ENCODE measurements at places on chromosomes 3 and 15. TPM values are rescaled to one million over a fixed set of nuclear protein-coding genes. Genes with fewer than 3 reads are reported as not detected.

GRCh38 chr15:46955576-46955975, 761.7 kb upstream of the SEMA6D start:
- no peaks in the 10 kb centered on the region for H3K27me3 ChIP-seq
- H3K4me1 ChIP-seq: no peaks in the 10 kb centered on the region
- H3K36me3 ChIP-seq: no peaks in the 10 kb centered on the region
- H3K27ac ChIP-seq: no peak overlapping the region
- DNase-seq: no peak
- H3K4me3 ChIP-seq: no peak overlapping the region

GRCh38 chr3:87320756-87321626, 44.6 kb upstream of the POU1F1 start:
- no peaks in the 10 kb centered on the region for H3K36me3 ChIP-seq
- no peak overlapping the region for H3K27ac ChIP-seq
- H3K4me1 ChIP-seq: no peaks in the 10 kb centered on the region
- DNase-seq: no peak
- H3K4me3 ChIP-seq: no peak overlapping the region

DNA sequence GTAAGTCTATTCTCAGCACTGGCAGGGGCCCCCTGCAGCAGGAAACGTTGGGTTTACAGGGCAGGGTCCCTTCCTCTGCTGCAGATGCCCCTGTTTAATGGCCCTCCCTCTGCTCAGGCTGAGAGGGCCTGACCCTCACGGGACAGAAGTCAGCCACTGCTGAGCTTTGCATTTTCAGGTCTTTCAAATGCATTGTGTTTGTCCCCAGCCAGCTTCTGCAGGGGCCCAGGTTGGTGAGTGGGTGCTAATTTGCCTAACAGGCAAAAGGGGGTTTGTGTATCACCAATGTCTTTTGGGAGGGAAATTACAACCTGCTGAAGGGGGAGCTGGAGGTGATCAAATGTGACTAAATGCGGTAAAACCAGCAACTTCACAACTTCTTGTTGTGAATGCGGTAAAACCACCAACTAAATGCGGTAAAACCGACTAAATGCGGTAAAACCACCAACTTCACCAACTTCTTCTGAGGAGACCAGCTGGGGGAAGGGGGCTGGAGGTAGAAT, 44.8 kb upstream of the UBE2E1 start:
- no peak overlapping the region for H3K4me3 ChIP-seq
- no peaks in the 10 kb centered on the region for H3K36me3 ChIP-seq
- no peak overlapping the region for H3K27ac ChIP-seq
- no peak for DNase-seq

DNA sequence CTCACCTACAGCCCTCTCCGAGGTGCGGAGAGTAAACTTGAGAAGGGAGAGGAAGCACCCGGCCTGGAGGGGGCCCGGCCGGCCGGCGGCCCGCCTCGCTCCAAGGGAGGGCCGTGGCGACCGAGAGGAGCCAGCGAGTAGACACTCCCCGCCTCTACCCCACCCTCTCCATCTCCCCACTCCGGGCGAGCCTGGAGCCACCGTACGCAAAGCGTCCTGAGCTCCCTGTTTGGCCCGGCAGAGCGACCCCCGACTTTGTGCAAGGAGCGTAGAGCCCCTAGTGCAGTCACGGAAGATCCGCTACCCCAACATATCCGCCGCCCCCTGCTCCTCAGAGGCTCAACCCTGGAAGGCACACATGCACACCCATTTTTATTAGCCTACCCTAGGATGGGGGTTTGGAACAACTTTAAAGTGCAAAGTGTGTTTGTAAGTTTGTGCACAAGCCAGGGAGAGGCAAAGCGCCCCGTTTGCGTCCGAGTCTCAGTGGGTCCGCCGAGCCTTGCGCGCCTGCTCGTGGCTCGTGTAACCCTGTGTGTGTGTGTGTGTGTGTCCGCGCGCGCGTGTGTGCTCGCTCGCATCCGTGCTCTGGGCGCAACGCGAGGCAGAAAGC, 508 bp upstream of the SMAD6 start:
- H3K27me3 ChIP-seq: peaks cover 20% of the 10 kb centered on the region
- peak overlapping the region; percentile 73 for H3K4me3 ChIP-seq
- peaks cover 19% of the 10 kb centered on the region for H3K4me1 ChIP-seq
- H3K27ac ChIP-seq: peak overlapping the region; percentile 21

DNA sequence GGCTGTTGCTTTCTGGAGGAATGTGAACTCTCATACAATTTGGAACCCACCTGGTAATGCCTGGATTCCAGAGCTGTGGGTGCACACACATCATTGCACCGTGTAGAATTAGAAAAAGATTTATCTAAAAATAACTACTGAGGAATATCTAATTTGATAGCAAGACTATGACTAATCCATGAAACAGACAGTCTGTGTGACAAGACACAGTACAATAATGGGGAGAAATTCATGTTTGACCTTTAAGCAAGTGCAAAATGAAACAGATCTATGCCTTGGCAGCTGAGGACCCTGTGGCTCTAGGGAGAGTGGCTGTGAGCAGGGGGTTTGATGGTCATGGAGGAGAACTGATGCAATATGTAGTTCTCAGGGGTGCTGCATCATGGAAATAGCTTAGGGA, 7.9 kb upstream of the DOCK3 start:
- no peaks in the 10 kb centered on the region for H3K36me3 ChIP-seq
- H3K27me3 ChIP-seq: no peaks in the 10 kb centered on the region
- no peak overlapping the region for H3K4me3 ChIP-seq
- H3K27ac ChIP-seq: no peak overlapping the region

GRCh38 chr3:116020495-116020894, 397.2 kb downstream of the GAP43 start:
- H3K27me3 ChIP-seq: no peaks in the 10 kb centered on the region
- H3K4me3 ChIP-seq: no peak overlapping the region
- no peak overlapping the region for H3K27ac ChIP-seq
- no peaks in the 10 kb centered on the region for H3K36me3 ChIP-seq
- no peak for DNase-seq
- no peaks in the 10 kb centered on the region for H3K4me1 ChIP-seq

DNA sequence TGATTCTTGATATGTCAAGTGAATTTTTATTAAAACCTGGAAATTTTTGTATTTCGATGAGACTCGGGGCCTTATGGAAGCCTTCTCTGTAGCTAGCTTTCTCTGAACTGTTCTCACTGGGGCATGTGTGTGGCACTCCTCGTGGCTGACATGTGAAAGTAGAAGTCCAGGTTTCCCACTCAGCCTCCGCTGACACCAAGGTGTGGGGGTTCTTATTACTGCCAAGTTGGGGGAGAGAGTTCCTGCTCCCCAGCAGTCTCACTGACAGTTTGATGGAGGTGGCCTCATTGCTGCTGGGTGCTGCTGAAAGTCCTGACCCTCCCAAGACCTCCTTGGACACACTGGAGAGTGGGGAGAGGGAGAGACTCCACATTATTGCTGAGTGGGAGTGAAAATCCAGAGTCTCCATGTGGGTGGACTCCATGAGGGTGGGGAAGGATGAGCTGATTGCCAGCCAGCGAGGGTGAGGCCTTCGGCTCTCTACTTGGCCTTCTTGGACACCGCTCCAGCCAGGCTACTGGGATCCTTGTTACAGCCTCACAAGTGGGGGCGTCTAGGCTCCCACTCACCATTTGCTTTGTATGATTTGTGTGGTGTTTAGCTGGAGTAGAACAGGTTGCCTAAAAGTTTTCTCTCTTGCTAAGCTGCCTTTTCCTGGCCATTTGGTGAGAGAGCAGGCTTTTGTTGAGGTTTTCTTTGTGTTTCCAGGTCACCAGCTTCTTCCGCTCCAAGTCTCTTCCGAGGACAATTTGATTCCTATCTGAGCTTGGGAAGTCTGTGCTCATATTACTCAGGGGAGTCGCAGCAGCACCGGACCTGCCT, 64.1 kb downstream of the LSM3 start:
- H3K36me3 ChIP-seq: no peaks in the 10 kb centered on the region
- no peaks in the 10 kb centered on the region for H3K27me3 ChIP-seq
- no peak overlapping the region for H3K4me3 ChIP-seq
- no peak overlapping the region for H3K27ac ChIP-seq

Gene GABRB3
- not detected for total RNA-seq

Measured in CD8-positive, alpha-beta memory T cell (primary cell).